NCI-H524 (cell line): ENCODE measurements at places on chromosomes 7 and 10.
A peak's percentile ranks its signal among the peaks of the same experiment; 100 is the strongest.

DNA sequence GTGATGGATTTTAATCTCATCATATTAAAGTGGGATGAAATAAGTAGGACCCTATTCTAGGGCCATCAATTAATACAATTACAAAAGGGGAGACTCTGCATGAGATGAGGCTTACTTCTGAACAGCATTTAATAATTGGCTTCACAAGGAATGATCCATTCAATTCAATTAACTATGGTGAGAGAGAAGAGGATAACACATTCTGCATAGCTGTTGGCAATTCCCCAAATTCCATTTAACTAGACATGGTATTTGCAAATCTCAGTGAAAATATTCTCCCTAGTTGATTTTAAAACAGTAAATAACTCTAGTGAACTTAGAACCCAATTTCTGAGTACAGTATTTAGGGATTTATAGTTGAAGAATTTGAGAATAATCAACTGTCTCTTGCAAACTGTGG lies 145.3 kb downstream of the NOC3L start:
- no peak for DNase-seq

DNA sequence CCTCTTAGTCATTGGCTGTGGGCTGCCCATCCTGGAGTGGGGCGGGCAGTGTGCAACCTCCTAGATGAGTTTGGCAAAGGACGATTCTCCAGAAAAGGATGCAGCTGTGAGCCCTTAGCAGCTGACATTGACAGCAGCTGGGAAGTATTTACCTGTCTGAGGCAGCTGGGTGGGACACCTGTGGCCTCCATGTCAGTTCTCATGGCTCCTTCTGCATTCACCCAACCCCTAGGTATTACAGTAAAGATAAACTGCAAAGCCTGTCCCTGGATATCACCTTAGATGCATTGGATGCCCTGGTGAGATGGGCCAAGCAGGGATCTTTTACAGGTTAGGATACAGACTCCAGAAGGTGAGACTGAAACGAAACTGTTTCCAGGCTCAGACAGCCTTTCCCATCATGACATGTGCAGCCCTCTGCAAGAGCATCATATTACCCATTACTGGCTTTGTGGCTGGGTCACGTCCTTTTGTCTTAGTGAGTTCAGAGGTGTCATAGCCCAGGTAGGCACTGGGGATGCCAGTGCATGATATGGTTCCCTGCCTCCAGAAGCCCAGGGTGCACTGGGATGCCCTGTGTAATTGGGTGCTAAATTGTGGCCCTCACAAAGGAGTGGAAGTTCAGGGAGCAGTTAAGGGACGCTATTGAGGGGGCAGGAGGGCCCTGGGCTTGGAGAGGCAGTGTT lies 28.9 kb downstream of the MINDY4 start:
- peak; percentile 7 for DNase-seq

GRCh38 chr10:60490013-60490412 lies 100.3 kb upstream of the ANK3 start:
- no peak for DNase-seq

GRCh38 chr7:129903935-129904334 lies 48.8 kb downstream of the UBE2H start:
- DNase-seq: no peak

DNA sequence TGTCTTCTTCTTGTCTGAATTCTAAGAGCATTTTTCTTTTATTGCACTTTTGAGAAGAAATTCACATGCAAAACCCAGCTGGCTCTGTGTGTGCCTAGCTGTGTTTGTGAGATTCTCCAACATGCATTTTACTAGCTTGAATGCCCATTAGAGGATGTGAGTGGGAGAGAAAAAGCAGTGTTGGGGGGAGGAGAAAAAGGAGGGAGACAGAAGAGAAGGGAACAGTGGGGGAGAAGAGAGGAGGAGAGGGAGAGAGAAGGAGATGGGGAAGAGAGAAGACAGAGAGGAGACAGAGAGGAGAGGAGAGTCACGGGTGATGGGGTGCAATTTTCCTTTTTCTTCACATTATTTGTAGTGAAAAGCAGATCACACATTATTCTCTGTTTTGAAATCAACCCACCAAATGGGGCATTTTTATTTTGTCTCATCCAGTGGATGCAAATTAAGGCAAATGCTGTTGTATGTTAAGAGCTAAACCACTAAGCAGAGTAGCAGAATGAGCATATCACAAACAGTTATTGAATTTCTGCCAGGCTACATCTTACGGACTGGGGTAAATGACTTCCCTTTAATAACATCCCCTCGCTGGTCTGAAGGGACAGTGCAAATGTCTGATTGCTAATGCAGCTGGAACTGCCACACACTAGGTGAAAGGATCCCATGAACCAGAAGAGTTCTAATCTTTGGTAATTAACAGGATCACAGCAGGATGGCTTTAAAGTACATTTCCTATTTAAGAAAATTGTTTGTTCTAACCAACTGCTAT lies 849 bp downstream of the LRRN3 start:
- DNase-seq: peak; percentile 34

DNA sequence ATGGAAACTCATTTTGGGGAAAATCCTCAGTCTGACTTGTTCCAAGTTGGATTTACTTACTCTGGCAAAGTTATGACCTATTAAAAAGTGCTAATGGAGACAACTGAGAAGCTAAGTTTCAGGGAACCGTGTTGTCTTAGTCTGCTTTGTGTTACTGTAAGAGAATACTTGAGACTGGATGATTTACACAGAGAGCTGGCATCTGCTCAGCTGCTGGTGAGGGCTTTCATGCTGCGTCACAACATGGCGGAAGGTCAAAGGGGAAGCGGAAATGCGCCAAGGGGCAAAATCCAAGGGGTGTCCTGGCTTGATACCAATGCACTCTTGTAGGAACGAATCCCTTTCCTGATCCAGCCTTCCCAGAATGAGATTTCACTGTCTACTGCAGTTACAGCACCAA lies 46.4 kb downstream of the MTURN start:
- peak; percentile 12 for DNase-seq

DNA sequence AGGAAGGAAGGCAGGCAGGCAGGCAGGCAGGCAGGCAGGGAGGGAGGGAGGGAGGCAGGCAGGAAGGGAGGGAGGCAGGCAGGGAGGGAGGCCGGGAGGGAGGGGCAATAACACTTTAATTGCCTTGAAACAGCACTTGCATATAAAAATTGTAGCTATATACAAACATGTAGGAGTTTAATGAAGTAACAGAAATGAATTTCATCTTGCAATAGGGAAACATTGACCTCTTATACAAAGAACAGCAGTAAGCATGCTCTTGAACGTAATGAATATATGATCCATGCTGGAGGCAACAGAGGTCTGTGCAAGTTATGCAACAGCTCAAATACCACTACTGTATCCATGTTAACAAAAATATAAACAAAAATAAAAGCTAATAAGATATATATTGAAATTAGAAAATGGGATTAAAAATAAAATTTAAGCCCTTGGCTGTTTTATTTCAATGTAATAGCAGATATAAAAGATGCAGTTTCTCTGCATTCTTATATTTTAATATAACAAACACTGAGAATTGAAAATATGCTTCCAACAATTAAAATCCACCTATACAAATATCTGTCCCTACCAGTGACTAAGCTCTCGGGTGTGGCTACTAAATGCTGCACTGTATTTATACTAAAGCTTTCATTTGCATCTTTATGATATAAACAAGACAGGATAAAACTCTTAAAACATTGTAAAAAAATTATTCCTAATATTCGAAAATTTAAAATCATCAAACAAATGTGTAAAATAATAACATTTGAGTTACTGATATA lies 50.3 kb downstream of the CACNA2D1 start:
- DNase-seq: no peak

- DNase-seq: no peak
Observed at GRCh38 chr7:39557222-39557621, 9.0 kb upstream of the YAE1 start.
